ENCODE measurements at places on chromosomes 7 and 10. TPM values are rescaled to one million over a fixed set of nuclear protein-coding genes. Genes with fewer than 3 reads are reported as not detected.

- no peak overlapping the region for H3K27ac ChIP-seq
- peaks cover 15% of the 10 kb centered on the region for H3K4me1 ChIP-seq
- no peak for DNase-seq
These were observed 4.5 kb downstream of the PLEKHA1 start for GRCh38 chr10:122379041-122379440.

- no peak overlapping the region for H3K4me3 ChIP-seq
- H3K27me3 ChIP-seq, result no peaks in the 10 kb centered on the region
- no peaks in the 10 kb centered on the region for H3K36me3 ChIP-seq
- no peak overlapping the region for H3K27ac ChIP-seq
- no peaks in the 10 kb centered on the region for H3K4me1 ChIP-seq
- DNase-seq, result no peak
These were observed 128.2 kb downstream of the SEMA3E start for GRCh38 chr7:83520726-83521125.

The RAMP3 gene
- 30.1 TPM for total RNA-seq

DNA sequence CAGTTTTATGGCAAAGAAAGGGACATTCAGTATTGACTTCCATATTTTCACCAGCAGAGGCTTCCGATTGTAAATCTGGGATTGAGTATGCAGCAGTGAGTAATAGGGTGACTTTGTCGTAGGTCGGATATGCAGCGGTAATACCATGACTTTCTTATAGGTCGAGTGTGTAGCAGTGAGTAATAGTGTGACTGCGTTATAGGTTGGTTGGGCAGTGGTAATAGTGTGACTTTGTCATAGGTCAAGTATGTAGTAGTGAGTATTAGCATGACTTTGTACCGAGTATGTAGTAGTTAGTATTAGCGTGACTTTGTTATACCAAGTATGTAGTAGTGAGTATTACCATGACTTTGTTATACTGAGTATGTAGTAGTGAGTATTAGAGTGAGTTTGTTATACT, 268.2 kb upstream of the ADARB2 start:
- no peaks in the 10 kb centered on the region for H3K4me1 ChIP-seq
- no peaks in the 10 kb centered on the region for H3K36me3 ChIP-seq
- H3K27ac ChIP-seq, result no peak overlapping the region
- H3K27me3 ChIP-seq, result no peaks in the 10 kb centered on the region
- no peak for DNase-seq

The BMPER gene
- total RNA-seq, result 1.5 TPM

The PARD3 gene
- 27.9 TPM for total RNA-seq

The TRUB1 gene
- total RNA-seq, result 14.3 TPM

GRCh38 chr7:35437619-35438275, 183.8 kb upstream of the TBX20 start:
- H3K27ac ChIP-seq, result no peak overlapping the region
- H3K36me3 ChIP-seq, result no peaks in the 10 kb centered on the region
- H3K4me1 ChIP-seq, result no peaks in the 10 kb centered on the region
- H3K4me3 ChIP-seq, result no peak overlapping the region
- H3K27me3 ChIP-seq, result no peaks in the 10 kb centered on the region

- DNase-seq, result no peak
- peaks cover 18% of the 10 kb centered on the region for H3K4me1 ChIP-seq
- no peaks in the 10 kb centered on the region for H3K27me3 ChIP-seq
- no peak overlapping the region for H3K4me3 ChIP-seq
- H3K27ac ChIP-seq, result no peak overlapping the region
These were observed 25.5 kb downstream of the LDB3 start for GRCh38 chr10:86693721-86694369.

DNA sequence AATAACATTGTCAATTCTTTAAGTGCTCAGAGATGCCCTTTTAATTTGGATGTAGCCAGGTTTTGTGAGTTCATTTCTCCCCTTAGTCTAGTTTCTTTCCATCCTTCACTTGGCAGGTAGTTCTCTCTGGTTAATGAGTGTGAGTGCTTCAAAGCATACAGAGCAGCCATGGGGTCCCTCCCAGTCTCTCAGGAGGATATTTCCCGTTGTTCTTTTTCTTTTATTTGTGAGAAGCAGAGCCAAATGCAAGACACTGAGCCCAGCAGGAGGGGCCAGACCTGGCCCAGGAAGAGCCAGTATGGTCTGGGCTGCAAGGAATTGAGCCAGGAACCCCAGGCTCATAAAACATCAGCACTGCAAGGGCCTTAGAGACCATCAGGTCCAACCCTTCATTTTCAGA, 52.4 kb downstream of the PLCE1 start:
- no peaks in the 10 kb centered on the region for H3K4me1 ChIP-seq
- no peaks in the 10 kb centered on the region for H3K36me3 ChIP-seq
- no peak overlapping the region for H3K27ac ChIP-seq
- H3K27me3 ChIP-seq, result no peaks in the 10 kb centered on the region
- H3K4me3 ChIP-seq, result no peak overlapping the region
- no peak for DNase-seq

DNA sequence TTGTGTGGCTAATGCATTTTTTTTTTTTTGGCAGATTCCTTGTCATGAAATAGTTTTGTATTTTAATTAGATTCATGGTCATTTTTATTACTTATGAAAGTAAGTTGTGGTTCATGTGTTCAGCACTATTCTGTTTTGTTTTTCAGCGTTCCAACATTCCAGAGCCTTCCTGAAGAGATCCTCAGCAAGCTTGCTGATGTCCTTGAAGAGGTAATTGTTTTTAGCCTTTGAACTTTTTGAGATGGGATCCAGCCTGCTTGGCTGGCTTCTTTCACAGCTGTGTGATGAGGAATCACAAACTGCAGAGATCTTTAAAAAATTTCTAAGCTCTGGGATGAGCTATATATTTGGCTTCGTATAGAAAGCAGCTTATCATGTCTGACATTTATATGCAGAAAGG, 208.0 kb upstream of the CSTF2T start:
- H3K27me3 ChIP-seq, result no peaks in the 10 kb centered on the region
- H3K4me3 ChIP-seq, result no peak overlapping the region
- H3K4me1 ChIP-seq, result no peaks in the 10 kb centered on the region
- no peaks in the 10 kb centered on the region for H3K36me3 ChIP-seq

DNA sequence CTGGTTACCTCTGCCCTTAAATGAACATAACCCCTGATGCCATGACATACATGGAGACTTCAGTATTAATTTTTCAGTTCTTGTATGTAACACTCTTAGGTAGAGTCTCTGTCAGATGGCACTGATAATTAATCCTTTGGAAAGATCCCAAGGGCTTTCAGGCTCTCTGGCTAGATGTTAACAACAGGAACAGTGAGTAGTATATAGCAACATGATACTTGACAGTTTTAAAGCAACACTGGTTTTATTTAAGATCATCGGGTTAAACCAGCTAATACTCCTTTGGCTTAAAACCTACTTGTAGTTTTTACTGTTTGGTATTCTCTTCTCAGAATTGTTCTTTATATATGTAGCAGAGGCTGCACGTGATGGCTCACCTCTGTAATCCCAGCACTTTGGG, 27.3 kb downstream of the AHCYL2 start:
- H3K4me1 ChIP-seq, result no peaks in the 10 kb centered on the region
- H3K36me3 ChIP-seq, result no peaks in the 10 kb centered on the region

The COL13A1 gene
- total RNA-seq, result 1.6 TPM

- peak overlapping the region; percentile 98 for H3K27ac ChIP-seq
- no peaks in the 10 kb centered on the region for H3K27me3 ChIP-seq
These were observed 156.6 kb upstream of the LYZL2 start for GRCh38 chr10:30786131-30786530.

- no peaks in the 10 kb centered on the region for H3K36me3 ChIP-seq
- H3K4me1 ChIP-seq, result peaks cover 18% of the 10 kb centered on the region
- H3K4me3 ChIP-seq, result peak overlapping the region; percentile 91
- no peaks in the 10 kb centered on the region for H3K27me3 ChIP-seq
- peak overlapping the region; percentile 74 for H3K27ac ChIP-seq
These were observed 471 bp downstream of the MGMT start for GRCh38 chr10:129467359-129468064.

The TNS3 gene
- total RNA-seq, result 42.7 TPM

GRCh38 chr7:32479574-32480200, 10.5 kb downstream of the LSM5 start:
- no peaks in the 10 kb centered on the region for H3K27me3 ChIP-seq
- no peak overlapping the region for H3K4me3 ChIP-seq
- H3K36me3 ChIP-seq, result no peaks in the 10 kb centered on the region
- no peak overlapping the region for H3K27ac ChIP-seq
- no peak for DNase-seq
- no peaks in the 10 kb centered on the region for H3K4me1 ChIP-seq

DNA sequence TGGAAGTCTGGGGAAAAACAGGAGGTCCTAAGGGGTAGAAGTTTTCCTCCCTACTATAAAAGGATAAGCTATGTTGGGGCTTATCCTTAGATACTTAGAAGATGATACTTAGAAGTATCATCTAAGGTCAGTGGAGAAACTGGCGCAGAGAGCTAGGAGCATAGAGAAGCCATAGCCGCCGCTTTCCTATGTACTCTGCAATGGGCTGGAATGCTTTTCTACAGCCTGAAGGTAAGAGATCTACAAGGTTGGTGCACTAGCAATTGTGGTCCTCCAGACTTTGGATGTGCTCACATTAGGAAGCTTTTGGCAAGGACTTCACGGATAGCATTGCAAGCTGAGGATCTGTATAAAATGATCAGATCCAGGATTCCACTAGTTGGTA, 12.4 kb upstream of the OPTN start:
- no peak overlapping the region for H3K27ac ChIP-seq
- no peaks in the 10 kb centered on the region for H3K36me3 ChIP-seq
- peaks cover 9% of the 10 kb centered on the region for H3K4me1 ChIP-seq
- DNase-seq, result no peak
- no peak overlapping the region for H3K4me3 ChIP-seq

DNA sequence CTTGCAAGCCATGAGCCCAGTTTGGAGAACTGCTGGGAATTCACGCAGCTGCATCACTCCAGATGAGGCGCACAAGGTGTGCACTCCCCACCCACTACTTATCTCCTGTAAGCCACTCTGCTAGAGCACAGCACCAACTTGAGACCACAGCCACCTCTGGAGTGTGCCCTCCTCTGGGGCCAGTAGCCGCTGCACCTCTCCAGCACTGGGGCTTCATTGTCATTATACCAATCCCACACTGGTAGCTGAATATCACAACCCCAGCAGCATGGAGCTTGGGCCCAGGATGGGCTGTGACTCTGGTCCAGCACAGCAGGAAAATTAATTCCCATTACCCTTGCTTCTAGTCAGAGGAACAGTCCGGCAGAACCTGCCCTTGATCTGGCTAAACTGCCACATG, 125.6 kb downstream of the LSM5 start:
- H3K4me1 ChIP-seq, result no peaks in the 10 kb centered on the region
- no peak overlapping the region for H3K4me3 ChIP-seq
- H3K36me3 ChIP-seq, result no peaks in the 10 kb centered on the region
- H3K27ac ChIP-seq, result no peak overlapping the region

DNA sequence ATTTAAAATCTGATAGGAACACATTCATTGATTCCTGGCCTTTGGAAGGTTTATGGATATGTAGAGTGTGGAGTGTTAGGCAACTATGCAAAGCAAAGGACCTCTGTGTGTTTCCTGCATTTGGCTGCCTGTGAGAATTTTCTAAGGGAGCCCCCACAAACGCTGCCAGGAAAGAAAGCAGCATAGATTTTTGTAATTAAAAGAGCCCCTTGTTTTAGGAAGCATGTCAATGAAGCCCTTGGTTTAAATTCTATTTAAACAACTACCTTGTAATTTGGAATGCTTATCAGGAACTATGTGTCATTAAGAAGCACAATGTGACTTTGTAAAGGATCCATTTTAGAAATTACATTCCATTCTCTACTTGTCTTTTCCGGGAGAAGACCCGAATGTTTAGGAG, 742.5 kb downstream of the NXPH1 start:
- H3K4me3 ChIP-seq, result no peak overlapping the region
- H3K27ac ChIP-seq, result no peak overlapping the region
- H3K4me1 ChIP-seq, result no peaks in the 10 kb centered on the region
- H3K36me3 ChIP-seq, result no peaks in the 10 kb centered on the region
- no peak for DNase-seq

- peaks cover 7% of the 10 kb centered on the region for H3K4me1 ChIP-seq
- no peak for DNase-seq
- no peak overlapping the region for H3K4me3 ChIP-seq
- peaks cover 21% of the 10 kb centered on the region for H3K27me3 ChIP-seq
- H3K36me3 ChIP-seq, result no peaks in the 10 kb centered on the region
These were observed 7.1 kb downstream of the GATA3 start for GRCh38 chr10:8061274-8062211.

GRCh38 chr10:75165684-75166622, 44.6 kb upstream of the VDAC2 start:
- H3K36me3 ChIP-seq, result peaks cover 38% of the 10 kb centered on the region
- H3K27ac ChIP-seq, result peak overlapping the region; percentile 3
- H3K27me3 ChIP-seq, result no peaks in the 10 kb centered on the region
- no peak overlapping the region for H3K4me3 ChIP-seq
- peaks cover 39% of the 10 kb centered on the region for H3K4me1 ChIP-seq

The SPDYE16 gene
- total RNA-seq, result not detected

DNA sequence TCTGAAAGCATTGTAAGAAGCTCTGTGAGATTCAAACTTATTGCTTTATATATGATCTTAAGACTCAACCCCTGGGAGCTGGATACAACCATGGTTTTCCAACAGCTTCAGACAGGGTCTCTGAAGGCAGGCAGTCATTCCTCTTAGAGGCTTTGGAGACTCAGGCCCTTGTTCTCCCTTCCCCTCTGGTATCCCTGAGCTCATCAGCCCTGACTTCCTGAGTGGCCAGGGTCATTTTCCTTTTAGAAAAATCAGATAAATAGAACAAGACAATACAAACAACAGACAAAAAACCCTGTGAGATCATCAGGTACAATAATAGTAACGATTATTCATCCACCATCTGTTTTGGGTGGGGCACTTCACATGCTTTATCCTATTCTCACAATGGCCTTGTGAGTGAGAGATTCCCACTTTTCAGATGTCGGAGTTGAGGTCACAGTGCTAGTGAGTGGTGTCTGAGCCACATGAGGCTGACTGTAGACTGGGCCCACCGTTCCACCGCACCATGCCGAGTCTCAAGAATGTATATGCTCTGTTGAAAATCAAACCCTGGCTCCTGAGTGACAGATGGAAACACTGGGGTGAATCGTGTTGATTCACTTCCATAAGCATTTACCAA, 144.2 kb downstream of the CXCL12 start:
- no peaks in the 10 kb centered on the region for H3K4me1 ChIP-seq
- no peak overlapping the region for H3K27ac ChIP-seq
- H3K4me3 ChIP-seq, result no peak overlapping the region

GRCh38 chr10:72765051-72765745, 73.3 kb downstream of the MCU start:
- no peaks in the 10 kb centered on the region for H3K27me3 ChIP-seq
- H3K4me3 ChIP-seq, result no peak overlapping the region
- DNase-seq, result no peak
- no peak overlapping the region for H3K27ac ChIP-seq
- H3K36me3 ChIP-seq, result no peaks in the 10 kb centered on the region

GRCh38 chr7:153193144-153193595, 433.6 kb downstream of the ACTR3B start:
- H3K27me3 ChIP-seq, result no peaks in the 10 kb centered on the region
- no peak overlapping the region for H3K27ac ChIP-seq
- DNase-seq, result no peak
- no peaks in the 10 kb centered on the region for H3K36me3 ChIP-seq
- H3K4me3 ChIP-seq, result no peak overlapping the region

The VWC2 gene
- total RNA-seq, result 6.7 TPM

The FAM180A gene
- 13.3 TPM for total RNA-seq

DNA sequence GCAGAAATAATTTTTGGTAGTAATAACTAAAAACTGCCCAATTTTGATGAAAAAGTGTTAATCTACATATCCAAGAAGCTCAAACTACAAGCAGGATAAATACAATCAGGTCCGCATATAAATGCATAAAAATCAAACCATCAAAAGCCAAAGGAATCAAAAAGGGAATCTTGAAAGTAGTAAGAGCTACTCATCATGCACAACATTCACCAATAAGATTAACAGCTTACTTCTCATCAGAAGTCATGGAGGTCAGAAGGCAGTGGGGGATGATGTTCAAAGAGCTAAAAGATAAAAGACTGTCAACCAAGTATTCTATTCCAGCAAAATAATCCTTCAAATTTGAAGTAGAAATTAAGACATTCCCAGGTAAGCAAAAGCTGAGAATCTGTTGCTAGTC, 76.4 kb downstream of the CRPPA start:
- no peaks in the 10 kb centered on the region for H3K36me3 ChIP-seq
- DNase-seq, result no peak
- peaks cover 26% of the 10 kb centered on the region for H3K4me1 ChIP-seq
- H3K4me3 ChIP-seq, result no peak overlapping the region

Measured in heart left ventricle (tissue), 16 donors.